ENCODE measurements at places on chromosomes 16 and 17. TPM values are rescaled to one million over a fixed set of nuclear protein-coding genes. Genes with fewer than 3 reads are reported as not detected.

Gene RND2
- 20.8 TPM for total RNA-seq

Gene SLC47A1
- 1.9 TPM for total RNA-seq

Gene CDH5
- total RNA-seq, result not detected

Gene FBXL16
- total RNA-seq, result 12.6 TPM

Gene ZNF287
- 5.1 TPM for total RNA-seq

- no peak for DNase-seq
Measured at GRCh38 chr17:6749519-6749918, 6.3 kb upstream of the XAF1 start.

GRCh38 chr16:4085405-4085970 is 30.8 kb downstream of the ADCY9 start:
- no peak for DNase-seq

DNA sequence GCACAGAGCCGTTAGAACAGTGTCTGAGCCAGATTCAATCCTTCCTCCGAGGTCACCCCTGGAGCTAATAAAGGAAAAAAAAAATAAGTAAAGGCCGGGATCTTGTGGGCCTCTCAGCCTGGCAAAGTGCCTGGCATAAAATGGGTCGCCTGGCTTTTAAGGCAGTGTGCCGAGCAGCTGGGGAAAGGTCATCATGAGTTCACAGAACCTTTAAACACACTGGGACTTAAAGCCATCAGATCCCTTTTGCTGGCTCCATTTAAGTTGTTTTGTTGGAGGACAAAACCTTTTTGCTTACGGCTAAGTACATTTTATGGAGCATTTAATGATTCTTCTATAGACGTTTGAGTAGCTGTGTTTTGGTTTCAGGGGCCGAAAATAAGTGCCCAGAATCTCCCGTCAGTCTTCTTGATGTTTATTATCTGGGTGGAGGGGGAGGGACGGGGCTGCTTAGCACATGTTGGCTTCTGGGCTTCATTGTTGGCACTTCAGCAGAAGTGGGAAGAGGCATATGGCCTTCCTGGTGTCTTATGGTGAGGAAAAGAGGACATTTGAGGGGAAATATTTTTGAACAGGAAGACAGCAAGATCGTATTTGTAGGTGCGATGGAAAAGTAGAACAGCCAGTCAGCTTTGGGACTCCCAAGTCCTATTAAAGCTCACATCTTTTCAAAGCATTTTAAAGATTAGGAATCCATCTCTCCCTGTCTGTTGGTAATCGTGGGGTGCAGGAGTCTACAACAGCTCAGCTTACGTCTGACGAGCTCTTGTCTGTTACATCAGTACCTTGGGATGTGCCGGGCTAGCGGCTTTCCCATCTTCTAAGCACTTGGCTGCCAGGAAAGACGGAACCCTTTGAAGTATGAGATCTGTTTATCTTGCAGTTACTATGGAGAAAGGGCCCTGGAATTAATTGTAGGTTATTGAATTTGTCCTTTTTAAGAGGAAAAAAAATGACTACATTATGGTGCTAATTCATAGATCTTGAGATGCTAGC is 31.1 kb downstream of the RBFOX1 start:
- DNase-seq, result no peak

- no peak for DNase-seq
Measured at GRCh38 chr17:81132770-81133723, 32.3 kb upstream of the PVALEF start.

- DNase-seq, result no peak
Measured at GRCh38 chr17:18322522-18322921, 7.4 kb downstream of the SMCR8 start.

GRCh38 chr17:8892338-8892690 is 24.8 kb upstream of the PIK3R6 start:
- no peak for DNase-seq

DNA sequence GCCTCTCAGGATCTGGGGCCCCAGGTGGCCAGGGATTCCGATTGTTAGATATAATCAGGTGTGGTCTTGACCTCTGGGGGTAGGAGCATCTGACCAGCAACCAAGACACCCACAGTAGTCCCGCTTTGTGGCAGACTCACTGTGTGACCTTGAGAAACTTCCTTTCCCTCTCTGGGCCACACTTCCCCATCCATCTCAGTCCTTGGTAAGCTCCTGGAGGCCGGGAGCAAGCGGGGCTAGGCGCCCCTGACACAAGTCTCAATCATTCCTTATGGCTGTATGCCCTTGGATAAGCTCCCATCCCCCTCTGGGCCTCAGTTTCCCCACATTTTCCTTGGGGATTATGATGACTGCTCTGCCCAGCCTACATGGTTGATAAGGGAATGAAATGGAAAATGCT is 21.3 kb downstream of the CPNE2 start:
- no peak for DNase-seq

DNA sequence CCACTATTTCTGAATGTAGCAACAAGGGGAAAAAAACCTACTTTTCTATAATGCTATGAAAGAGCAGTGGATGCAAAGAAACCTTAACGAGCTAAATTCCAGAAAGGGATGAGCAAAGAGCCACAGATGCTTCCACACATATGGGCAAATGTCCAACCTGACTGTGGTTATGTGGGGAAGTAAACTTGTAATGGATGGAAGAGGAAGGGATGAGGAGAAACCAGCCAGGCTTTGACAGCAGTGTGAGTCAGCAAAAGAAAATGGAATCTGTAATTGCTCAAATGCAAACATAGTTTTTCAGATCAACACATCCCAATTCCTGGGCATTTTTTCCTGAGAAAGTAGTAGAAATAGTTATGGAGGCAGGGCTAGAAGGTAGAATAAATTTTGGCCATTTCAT is 204.8 kb upstream of the CPHXL start:
- no peak for DNase-seq

DNA sequence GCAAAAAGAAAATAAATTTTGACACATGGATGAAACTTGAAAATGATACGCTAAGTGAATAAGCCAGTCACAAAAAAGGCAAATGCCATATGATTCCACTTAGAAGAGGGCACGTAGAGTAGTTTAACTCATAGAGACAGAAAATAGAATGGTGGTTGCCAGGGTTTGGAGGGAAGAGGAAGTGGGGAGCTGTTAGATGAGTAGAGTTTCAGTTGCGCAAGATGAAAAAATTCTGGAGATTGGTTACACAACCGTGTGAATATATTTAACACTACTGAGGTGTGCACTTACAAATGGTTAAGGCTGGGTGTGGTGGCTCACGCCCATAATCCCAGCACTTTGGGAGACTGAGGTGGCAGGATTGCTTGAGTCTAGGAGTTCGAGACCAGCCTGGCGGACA is 93.4 kb upstream of the TMEM132E start:
- DNase-seq, result no peak

GRCh38 chr16:6646891-6647290 is 685.8 kb upstream of the RBFOX1 start:
- DNase-seq, result no peak

- DNase-seq, result no peak
Measured at GRCh38 chr17:56502120-56502654, 91.3 kb upstream of the NOG start.
